NCI-H187 (cell line): ENCODE measurements at places on chromosomes 11 and 22.

DNA sequence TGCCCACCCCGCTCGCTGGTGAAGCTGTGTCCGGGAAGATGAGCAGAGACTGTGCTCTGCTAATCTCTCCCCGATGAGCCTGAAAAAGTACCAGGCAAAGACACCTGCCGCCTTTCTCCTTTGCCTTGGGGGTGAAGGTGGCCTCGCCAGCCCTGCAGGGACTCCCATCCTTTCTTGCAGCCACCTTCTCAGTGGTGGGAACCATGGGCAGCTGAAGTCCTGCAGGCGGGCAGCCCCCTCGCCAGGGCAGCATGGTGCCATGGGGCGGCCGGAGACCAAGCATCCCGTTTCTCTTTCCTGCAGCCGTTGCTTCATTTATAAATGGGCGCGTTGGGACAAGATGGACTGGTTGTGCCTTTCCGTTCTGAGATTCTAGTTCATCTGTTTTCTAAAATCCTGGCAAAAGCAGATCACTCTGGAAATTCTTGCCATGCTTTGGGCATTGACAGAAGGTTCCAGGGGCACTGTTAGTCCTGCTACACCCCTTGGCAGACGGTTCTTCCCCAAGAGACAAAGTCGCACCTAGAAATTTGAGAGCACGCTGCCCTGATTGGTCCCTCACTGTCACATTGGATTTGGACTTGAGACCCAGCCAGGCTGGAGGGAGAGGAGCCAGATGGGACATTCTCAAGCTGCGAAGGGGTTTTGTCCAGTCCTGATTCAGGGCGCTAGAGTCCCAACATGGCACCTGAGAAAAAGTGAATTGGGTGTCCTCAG lies 7.5 kb downstream of the CTTN start:
- DNase-seq: no peak

DNA sequence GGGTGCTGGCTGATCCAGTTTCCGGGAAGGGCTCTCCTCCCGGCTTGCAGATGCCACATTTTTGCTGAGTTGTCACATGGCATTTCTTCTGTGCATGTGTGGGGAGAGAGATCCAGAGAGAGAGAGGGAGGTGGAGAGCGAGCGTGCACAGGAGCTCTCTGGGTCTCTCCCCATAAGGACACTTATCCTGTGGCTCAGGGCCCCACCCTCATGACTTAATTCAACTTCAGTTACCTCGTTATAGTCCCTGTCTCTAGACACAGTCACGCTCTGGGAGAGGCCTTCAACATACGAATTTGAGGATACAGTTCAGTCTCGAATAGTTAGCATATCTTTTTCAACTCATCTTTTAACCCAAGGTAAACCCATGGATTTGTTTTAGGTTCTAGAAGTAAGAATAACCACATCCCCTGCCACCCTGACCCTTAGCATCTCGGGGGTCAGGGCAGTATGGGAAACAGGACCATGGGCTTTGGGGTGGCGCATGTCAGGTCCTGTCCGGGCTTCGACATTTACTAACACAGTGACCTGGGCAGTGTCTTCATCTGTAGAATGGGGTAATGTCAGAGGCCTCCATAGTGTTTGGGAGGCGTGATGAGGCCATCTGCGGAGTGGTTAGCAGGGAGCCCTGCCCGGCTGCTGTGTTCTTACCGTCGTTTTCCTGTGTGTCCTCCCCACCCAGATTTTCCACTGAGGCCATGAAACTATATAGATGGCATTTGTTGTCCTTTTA lies 46.9 kb downstream of the TBC1D22A start:
- no peak for DNase-seq

DNA sequence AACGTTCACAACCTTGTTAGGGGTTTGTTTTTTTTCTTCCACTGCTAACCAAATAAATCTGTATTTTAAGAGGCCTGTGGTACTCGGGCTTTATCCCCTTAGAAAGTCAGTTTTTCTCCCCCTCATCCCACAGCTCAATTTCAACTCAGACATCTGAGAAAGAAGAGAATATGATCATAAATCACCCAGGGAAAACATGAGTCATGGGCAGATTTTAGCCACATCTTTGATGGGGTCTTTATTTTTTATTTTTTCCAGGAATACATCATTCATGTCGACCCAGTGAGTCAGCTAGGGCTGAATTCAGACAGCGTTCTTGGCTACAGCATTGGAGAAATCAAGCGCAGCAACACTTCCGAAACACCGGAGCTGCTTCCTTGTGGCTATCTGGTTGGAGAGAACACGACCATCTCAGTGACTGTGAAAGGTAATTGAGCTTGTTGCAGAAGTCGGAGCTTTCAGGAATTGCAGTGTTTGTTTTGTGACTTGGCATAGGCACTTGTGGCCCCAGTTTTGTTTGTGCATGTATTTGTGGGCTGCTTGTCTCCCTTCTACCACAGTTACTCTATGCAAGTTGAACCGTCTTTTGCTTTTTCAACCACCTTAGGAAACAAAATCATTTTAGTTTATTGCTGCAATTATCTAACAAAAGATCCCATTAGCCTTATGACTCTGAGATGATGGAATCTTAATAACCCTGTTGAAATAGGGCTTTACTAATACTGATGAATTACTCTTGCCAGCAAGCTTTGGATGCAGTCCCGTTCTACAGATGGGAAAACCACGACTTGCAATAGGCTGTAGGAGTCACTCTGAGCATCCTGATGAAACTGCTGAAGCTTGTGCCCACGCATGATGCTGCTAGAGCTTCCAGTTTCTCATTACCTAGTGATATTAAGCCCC lies 62.7 kb downstream of the DBX1 start:
- no peak for DNase-seq

DNA sequence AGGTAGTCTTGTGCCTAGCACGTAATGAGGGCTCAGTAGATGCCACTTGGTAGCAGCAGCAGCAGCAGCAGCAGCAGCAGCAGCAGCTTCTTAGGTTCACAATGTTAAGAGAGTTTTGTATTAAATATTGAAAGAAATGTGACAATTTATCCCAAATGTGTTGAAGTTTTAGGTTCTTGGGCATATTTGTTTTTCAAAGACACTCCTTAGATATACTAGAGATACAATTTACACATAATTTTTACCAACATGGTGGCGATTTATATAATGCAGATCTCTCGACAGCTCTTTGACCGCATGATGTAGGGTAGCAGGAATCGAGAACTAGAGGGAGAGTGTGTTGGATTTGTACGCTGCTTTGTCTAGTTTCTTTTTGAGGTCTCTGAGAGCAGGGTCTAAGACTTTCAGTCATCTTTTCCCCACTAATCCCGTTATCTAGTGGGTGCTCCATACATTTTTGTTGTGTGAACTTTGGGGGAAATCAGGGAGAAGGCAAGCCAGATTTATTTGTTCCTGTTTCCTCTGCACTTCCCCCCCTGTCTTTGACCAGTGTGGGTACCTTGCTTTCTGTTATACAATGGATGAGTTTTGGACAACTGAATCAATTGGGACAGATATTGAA lies 1.4 kb downstream of the FDX1 start:
- DNase-seq: no peak

- DNase-seq: no peak
Measured at GRCh38 chr11:85123752-85124231, 503.4 kb downstream of the DLG2 start.

- no peak for DNase-seq
Measured at GRCh38 chr11:126282361-126282735, 545 bp upstream of the TIRAP start.

- no peak for DNase-seq
Measured at GRCh38 chr11:134270250-134270714, 5.9 kb upstream of the GLB1L3 start.

DNA sequence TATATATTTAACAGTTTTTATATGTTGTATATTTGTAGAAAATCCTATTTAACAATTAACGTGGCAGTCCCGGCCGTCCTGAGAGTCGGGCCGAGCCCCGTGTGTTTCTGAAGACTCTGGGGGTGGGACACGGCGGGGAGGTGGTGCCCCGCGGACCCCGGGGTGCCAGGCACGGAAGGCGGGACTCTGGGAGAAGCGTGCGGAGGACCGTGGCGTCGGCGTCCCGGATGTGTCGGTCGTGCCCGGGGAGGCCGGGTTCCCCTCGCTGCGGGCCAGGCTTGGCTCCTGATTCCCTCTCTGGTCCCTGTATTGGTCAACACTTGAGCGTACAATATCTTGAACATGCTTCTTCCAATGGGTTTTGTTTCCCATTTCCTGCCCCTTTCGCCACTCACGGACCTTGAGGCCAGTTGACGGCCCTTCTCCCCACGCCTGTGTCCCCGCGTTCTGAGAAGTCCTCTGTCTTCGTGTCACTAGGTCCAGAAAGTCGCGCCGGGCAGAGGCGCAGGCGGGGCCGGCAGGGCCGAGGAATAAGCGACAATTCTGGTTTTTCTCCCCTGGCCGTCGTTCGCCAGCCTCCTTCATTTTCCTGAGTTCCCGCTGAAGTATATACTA lies 1076.7 kb downstream of the BRD1 start:
- DNase-seq: no peak

DNA sequence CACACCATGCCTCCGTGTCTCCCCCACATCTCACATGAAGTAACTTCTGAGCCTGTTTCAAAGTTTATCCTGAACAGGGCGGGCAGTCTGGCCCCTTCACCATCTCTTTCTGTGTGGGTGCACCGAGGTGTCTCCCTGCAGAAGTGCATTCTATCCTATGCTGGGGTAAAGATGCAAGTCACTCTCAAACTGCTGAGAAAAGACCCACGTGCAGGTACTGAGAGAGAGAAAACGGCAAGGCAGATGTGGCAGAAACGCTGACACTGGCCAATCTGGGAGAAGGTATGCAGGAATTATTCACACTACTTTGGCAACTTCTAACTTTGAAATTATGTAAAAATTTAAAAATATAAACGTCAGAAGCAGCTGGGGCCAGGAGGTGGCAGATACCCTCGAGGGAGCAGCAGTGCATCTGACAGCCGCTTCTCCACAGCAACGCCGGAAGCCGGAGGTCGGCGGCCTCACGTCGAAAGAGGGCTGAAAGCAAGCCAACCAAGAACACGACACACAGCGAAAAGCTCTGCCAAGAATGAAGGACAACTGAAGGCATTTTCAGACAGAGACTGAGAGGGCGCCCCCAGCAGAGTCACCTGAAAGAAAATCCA lies 34.2 kb upstream of the MOB2 start:
- DNase-seq: no peak

DNA sequence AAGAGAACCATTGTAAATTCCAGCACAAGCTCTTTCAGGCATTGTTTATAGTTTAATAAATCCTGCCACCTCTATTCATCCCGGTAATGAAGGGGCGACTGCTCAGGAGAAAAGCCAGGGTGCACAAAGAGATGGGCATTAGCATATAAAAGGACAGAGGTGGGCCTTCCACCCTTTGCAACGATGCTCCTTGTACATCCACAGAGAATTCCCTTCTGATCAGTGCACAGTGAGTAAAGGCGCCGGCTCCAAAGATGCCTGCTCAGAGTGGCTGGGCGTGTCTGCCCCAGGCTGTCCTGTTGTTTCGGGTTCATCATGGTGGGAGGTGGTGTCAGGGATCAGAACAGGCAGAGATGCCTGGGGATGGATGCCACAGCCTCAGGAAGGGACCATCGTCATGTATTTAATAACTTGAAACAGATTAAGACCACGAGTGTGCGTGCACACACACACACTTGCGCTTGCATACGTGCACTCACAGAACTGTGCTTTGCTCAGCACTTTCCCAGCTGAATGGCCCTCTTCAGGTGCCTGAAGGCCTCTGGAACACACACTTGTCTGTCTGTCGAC lies 305.0 kb downstream of the TBC1D22A start:
- no peak for DNase-seq

- DNase-seq: no peak
Measured at GRCh38 chr11:57499413-57499982, 16.0 kb downstream of the SLC43A1 start.

DNA sequence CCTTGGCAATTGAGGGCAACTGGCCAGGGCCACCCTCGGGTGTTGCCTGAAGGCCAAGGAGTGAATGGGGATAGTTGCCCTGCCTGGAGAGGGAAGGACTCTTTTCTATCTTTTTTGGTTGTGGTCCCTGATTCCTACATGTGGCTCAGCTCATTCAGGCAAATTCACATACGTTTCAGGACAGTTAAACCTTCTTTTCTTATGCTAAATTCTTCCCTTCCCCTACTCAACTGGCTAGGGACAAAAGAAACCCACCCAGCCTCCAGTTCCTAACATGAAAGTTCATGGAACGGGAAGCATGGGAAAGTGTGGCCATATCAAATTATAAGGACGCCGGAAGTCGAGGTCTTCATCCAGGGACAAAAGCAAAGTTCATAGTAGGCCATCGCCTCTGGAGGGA lies 26.3 kb upstream of the APLNR start:
- DNase-seq: no peak

DNA sequence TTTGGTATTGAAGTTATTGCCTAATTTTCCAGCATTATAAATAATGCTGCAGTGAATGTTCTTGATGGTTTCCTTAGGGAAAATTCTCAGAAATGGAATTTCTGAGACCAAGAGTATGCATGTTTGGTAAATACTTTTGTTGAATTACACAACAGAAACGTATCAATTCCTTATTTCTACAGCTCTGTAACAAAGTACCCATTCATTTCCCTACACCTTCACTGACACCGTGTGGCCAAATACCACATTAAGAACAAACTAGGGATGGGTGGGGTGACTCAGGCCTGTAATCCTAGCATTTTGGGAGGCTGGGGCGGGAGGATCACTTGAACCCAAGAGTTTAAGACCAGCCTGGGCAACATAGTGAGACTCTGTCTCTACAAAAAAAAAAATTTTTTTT lies 21.8 kb downstream of the MCAM start:
- no peak for DNase-seq

GRCh38 chr22:50004918-50005317 lies 7.6 kb downstream of the IL17REL start:
- DNase-seq: no peak

- DNase-seq: no peak
Measured at GRCh38 chr11:131808470-131808869, 438.1 kb downstream of the NTM start.

DNA sequence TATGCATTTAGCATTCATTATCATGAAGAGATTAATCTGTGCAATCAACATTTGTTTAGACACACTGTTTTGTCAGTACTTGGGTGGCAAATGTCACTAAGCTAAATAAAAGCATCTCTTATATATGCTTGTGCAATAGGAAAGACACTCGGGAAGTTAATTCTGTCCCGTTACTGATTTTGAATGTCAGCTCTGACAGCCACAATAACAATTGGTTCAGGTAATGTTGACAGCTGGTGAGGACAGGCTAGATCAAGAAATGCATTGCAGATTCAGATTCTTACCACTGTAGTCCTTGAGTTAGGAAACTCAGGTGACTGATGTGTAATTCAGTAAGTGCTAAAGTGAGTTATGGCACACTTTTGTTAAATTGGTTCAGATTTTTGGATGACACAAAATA lies 523.8 kb upstream of the FAT3 start:
- DNase-seq: no peak

- no peak for DNase-seq
Measured at GRCh38 chr11:72840780-72841179, 26.6 kb downstream of the ATG16L2 start.

DNA sequence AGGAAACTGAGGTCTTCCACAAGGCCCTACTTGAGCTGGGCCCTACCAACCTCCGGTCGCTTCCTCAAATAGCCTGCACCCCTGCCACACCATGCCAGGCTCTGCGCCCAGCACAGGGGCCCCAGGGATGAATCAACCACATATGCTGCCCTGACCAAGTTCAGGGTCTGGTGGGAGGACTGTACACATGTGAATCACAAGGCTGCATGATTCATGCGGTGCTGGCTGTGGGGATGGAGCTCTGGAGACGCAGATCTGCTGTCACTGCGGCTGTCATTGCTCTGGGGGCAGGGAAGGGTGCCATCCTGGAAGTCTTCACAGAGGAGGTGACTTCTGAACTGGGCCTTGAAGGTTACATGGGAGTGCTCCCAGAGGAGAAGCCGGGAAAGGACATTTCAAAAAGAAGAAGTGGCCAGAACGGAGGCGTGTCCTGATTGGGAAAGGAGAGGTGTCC lies 21.5 kb downstream of the CYTH4 start:
- DNase-seq: no peak
